GM18507 (cell line): ENCODE measurements at places on chromosomes 2 and 18.

- no peak for DNase-seq
Measured at GRCh38 chr2:151905963-151906632, 77.9 kb upstream of the ARL5A start.

DNA sequence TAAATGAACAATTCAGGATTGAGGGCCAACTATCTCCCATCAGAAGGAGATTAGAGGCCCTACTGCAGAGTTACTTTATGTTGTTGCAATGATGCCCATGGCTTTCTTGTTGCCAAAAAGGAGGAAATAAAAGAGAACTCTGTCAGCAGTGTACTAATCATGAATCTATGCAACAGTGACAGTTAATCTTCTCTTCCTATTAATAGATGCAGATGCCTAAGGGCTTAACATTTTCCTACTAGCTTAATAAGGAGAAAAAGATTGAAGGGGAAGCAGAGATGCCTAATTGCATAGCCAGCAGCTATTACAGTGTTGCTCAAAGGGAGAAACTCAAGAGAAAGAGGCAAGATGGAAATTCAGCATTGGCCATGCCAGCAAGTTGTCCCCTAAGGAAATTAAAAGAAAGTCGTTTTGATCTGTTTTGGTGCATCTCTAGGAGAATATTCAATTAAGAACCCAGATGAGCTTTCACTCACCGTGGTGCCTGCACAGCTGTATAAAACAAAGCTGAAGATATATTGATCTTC lies 107.1 kb upstream of the KCNJ3 start:
- no peak for DNase-seq

GRCh38 chr2:40363631-40364030 lies 88.3 kb downstream of the SLC8A1 start:
- no peak for DNase-seq

DNA sequence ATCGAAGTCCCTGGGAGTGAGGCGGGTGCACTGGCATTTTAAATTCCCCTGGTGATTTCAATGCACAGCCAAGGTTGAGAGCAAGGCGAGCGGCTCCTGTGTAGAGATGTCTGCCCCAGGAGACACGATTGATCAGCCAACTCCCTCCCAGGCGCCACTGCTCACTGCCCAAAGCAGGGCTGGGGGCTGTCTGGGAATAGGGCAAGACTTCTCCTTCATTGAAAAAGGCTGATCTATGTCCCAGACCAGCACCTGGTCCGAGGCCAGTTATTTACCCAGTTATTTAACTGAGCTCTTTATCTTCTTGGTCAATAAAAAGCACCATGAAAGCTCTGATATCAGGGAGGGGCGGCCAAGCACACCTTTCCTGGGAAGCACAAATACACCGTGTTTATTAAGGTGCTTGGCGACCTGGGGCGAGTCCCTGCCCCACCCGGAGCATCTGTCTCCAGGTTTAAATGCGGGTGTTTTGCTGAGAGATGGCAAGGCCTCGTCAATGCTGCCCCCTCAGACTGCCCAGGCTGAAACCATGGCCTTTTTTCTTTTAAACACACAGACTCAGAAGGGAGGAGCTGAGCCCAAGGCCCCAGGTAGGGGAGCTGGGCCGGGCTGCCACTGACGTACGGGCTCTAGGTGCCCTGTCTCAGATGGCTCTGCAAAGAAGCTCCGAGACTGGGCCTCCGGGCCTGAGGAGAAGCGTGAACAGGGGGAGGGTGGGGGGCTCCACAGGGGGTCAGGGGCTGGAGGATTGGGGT lies 73.9 kb upstream of the HPCAL1 start:
- no peak for DNase-seq

DNA sequence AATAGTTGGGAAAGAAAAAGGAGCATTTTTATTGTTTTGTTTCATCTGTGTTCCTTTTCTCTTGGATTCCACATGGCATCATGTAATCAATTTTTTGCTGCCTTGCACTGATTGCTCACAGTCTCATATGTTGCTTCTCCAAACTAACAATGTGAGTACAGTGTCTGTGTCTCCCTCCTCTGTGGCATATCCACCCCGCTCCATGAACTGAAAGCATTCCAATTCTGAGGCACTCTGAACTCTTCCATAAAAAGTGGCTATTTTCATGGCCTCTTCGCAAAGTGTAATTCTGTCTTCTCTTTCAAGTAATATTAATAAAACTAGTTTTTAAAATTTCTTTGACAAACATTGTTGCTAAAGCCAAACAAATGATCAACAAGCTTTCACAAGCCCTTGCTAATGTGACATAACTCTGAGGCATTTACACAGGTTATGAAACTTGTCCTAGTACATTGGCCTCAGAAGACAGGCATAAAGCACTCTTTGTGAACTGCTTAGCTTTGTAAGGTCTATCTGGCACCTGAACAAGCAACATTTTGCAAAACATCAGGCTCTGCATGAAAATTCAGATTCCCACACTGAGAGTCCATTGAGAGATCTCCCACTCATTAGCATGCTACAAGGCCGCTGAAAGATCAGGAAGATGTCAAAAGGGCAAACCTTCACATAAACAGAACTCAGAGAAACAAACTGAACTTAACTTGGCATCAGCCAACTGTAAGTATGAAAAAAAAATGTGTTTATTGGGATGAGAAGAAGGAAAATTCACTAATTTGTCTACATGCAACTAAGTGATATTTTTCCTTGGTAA lies 33.0 kb downstream of the GPR75 start:
- DNase-seq = no peak

DNA sequence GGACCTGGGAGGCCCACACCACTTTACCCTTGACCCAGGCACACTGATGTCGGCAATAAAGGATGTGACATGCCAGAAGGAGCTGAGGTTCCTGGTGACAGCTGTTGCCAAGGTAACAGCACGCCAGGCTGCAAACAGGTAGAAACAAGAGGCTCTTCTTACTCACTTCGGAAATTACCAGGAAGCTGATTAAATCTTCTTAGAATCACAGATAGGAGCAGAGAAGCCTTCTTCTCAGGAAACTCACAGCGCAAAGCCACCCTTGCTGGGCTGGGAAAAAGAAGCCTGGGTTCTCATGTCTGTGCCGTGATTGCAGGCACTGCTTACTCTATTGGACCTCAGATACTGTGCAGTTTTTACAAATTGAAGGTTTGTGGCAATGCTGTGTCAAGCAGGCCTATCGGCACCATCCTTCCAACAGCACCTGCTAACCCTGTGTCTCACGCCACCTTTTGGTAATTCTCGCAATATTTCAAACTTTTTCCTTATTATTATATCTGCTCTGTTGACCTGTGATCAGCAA lies 61.0 kb upstream of the TAF1B start:
- DNase-seq = no peak

- no peak for DNase-seq
Measured at GRCh38 chr2:110101280-110101844, 14.3 kb downstream of the MALL start.

- DNase-seq = no peak
Measured at GRCh38 chr18:35535297-35535696, 37.5 kb upstream of the INO80C start.

DNA sequence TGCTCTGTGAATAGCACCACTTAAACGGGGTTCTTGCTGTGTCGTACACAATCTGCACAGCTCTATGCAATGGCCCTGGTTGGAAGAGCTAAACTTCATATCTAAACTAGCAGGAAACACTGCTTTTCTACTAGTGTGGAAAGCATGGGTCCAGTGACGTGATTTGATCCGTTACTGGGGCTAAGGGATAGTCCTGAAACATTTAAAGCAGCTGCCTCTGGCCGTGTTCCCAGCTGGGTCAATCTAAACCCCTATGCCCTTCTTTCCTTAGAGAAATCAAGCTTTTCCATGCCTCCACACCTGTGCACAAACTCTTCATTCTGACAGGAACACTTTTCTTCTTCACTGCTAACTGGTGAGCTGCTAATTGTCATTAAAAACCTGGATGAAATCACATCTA lies 5.4 kb upstream of the IGFBP5 start:
- DNase-seq = no peak
